GM23338 (cell line): ENCODE measurements at places on chromosomes 2 and 18.
A peak's percentile ranks its signal among the peaks of the same experiment; 100 is the strongest.

DNA sequence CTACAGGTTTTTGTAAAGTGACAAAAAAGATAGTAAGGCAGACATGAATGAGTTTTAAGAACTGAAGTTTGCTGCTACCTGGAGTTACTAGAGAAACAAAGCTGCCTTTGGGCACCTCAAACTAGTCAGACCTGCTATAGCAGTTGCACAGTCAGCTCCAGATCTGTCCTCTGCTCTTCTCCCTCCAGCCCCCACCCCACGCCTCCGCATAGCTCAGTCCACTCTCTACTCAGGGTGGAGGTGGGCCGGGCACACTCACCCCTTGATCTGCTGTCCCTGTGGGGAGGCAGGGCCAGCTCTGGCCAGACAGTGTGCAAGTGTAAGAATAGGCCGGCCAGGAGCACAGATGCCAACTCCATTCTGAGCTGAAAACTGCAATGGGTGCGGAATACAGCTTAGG is 4.1 kb downstream of the SERTAD2 start:
- DNase-seq: no peak

GRCh38 chr2:24276349-24276899 is 83.9 kb downstream of the ITSN2 start:
- peak; percentile 10 for DNase-seq

- peak; percentile 50 for DNase-seq
Measured at GRCh38 chr2:157307021-157307420, 18.6 kb downstream of the ERMN start.

DNA sequence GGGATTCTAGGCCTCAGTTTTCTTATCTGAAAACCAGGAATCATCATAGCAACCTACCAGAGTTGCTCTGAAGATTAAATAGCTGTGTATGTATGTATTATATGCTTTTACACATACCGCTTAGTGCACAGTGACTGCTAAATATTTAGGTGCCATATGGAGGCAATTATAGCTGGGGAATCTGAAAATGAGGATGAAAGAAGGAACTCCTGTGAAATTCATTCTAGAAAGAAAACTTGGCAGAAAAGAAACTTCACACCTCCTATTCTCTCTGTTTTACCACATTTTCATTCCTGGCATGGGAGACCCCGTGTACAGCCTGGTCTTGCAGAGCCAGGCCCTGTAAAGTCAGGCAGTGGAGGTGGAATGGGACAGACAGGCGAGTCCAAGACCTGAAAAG is 862.4 kb downstream of the CNTNAP5 start:
- DNase-seq: no peak

GRCh38 chr18:36700955-36701354 is 127.8 kb downstream of the TPGS2 start:
- DNase-seq: no peak

DNA sequence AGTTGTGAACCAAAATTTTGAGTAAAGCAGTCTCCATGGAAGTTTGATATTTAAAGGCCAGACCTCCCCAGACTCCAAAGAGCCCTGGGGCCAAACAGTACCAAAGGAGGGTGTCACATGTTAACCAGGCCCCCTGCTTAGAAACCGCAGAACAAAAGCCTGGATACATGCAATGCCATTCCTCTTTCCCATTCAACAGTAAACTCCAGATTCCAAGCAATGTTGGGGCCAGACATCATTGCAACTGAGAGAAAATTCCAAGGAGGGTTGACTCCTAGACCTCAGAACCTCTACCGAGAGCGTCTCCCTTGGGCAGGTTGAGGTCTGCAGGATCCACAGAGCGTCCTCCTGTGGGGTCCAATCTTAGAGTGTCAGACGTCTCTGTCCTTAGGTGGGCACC is 404.4 kb upstream of the SYT4 start:
- DNase-seq: peak; percentile 16

DNA sequence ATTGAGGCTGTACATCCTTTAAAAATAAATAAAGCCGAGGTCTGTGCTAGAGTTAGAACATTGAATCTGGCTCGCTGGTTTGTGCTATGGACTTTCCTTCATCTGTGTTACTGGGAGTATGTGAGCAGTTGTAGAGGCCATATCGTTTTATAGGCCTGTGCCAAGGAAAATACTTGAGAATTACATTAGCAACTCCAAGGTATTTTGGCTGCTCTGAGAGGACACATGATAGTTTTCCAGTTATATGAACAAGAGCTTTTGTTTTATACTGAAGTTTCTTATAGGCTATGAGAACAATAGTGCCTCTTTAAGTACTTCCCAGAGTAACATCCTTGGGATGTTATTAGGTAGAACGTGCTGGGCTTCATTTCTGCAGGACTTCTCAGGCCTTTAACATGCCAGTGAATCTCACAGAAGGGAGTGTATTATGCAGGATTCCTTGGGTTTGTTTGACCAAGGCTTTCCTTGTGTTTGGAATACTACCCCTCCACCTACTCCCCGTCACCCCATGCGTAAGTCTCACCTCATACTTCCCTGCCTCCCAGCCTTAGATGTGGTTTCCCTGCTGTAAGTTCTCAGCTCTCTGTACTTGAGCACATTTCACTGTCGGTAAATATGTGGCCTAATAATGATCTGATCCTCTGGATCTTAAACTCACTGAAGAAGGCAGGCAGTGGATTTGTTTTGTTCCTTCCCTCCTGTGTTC is 21.0 kb downstream of the TCF7L1 start:
- no peak for DNase-seq

DNA sequence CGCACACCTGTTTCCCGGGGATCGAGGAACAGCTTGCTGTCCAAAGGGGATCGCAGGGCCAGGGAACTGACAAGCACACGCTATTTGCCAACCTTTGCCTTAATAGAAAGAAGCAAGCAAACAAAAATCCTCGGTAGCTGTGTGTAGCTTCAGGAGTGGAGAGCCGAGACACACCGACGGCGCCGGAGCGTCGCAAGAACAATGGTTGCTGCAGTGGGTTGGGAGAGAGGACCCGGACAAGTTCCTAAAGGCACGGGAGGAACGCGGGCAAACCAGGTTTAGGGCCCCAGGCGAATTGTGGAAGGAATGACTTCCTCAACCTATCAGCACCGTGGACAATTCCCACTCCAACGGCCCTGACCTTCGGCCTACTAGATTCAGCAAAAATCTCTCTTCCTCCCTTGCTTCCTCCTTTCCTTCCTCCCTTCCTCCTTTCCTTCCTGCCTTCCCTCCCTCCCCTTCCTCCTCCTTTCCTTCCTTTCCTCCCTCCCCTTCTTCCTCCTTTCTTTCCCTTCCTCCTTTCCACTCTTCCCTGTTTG is 4.9 kb upstream of the NEUROD1 start:
- peak; percentile 83 for DNase-seq

- DNase-seq: peak; percentile 68
Measured at GRCh38 chr2:160581448-160581847, 87.8 kb upstream of the RBMS1 start.

DNA sequence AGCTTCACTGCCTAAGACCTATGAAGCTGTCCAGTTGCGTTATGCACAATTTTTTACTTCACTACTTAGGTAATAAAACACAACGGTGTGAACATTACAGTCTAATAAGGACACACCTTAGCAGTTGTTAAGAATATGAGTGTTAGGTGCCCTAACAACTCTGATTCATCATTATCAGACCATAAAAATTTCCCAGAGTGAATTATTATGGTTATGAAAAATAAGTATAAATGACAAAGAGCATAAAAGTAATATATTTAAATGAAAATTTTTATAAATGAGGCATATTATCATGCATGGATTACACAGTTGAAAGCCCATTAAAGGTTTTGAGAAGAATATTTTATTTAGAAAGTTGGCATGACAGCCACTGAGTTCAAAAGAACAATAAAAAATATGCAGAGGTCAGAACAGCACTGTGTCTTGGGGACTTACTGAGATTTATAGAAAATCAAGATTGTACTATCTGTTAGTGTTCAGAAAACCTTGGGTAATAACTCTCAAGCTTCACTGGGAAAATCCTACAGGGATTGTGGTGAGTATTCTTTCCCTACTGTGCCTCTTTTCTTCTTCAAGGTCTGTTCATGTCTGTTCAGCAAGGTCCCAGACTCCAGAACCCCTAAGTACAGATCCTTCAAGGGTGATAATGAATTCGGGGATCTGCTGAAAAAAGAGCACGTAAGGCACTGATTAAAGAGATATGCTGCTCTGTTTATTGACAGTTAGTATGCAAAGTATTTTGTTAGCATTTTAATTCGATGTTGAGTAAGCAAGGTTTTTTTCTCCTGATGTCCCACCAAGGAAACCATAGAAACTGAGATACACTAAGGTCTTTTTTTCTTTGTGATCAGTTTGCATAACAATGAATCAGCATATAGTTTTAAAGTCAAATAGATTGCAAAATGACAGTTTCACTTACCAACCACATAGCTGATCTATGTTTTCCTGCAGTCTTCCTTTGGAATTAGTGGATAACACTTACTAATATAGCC is 250.0 kb downstream of the DSEL start:
- DNase-seq: peak; percentile 12
